Astrocyte of the spinal cord (primary cell): ENCODE measurements at places on chromosomes 2 and 18.

GRCh38 chr2:196370381-196370780 is 199.0 kb upstream of the STK17B start:
- peak; percentile 39 for DNase-seq

DNA sequence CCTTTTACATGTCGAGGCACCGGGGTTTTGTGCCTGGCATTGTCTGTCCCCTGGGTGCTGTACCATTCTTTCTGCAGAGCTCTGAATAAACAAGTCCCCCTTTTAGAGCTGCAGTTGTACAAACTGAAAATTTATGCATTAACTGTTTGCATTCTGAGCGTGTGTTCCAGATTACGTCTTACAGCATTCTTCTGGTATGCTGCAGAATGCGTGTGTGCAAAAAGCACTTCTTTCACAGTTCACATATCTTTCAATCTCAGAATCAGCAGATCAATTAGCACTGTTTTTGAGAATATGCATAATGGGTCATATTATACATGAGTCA is 27.5 kb downstream of the MEIS1 start:
- no peak for DNase-seq

DNA sequence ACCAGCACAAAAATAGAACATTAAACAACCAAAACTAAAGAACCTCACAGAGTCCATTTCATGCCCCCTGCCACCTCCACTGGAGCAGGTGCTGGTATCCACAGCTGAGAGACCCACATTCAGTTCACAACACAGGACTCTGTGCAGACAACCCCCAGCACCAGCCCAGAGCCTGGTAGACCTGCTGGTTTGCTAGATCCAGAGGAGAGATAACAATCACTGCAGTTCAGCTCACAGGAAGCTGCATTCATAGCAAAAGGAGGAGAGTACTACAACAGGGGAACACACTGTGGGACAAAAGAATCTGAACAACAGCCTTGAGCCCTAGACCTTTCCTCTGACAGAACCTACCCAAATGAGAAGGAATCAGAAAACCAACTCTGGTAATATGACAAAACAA is 326.7 kb downstream of the METTL4 start:
- no peak for DNase-seq

GRCh38 chr2:69545477-69545932 is 98.0 kb downstream of the AAK1 start:
- no peak for DNase-seq

GRCh38 chr2:19675003-19675629 is 226.7 kb downstream of the TTC32 start:
- DNase-seq = no peak

GRCh38 chr2:97798416-97798815 is 85.0 kb downstream of the ZAP70 start:
- no peak for DNase-seq

DNA sequence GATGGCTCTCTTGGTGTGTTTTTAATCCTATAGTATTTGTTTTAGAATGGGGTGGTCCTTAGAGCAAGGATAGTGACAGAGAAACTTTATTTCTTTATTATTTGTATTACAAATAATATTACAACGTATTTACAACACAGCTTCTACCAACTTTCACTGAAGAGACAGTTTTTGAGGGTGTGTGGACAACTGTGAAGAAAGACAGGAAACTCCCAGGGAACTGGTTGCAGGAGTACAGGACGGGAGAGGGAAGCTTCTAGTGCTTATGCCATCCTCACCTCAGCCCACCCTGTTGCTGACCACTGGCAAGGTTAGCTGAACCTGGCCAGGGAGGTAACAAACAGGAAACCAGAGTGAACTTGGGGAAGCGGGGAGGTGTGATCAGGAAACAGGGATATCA is 251.7 kb downstream of the BCL11A start:
- DNase-seq = no peak

DNA sequence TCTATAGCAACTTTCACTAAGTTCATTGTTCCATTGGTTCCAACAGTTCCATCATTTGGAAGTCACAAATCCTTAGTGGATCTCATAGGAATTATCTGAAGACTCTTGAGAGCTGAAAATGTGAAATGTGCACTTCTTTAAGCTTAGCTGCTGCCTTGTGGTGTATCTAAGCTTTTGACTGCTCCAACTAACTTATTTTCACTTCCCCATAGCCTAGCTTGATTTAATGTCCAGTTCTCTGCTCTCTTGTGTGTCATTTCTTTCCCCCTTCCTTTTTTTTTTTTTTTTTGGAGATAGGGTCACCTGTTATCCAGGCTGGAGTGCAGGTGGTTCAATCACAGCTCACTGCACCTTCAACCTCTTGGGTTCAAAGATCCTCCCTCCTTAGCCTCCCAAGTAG is 34.9 kb upstream of the CD302 start:
- no peak for DNase-seq

- no peak for DNase-seq
Observed at GRCh38 chr2:60775048-60775639, 19.1 kb downstream of the PAPOLG start.
